ENCODE measurements at places on chromosomes 6 and 20. TPM values are rescaled to one million over a fixed set of nuclear protein-coding genes. Genes with fewer than 3 reads are reported as not detected.

- H3K36me3 ChIP-seq: peaks cover 27% of the 10 kb centered on the region
- no peaks in the 10 kb centered on the region for H3K27me3 ChIP-seq
- H3K27ac ChIP-seq: no peak overlapping the region
- H3K4me3 ChIP-seq: peak overlapping the region; percentile 49
Observed at GRCh38 chr6:35298625-35299140, 1.1 kb downstream of the DEF6 start.

- H3K4me3 ChIP-seq: no peak overlapping the region
- no peaks in the 10 kb centered on the region for H3K36me3 ChIP-seq
- no peaks in the 10 kb centered on the region for H3K27me3 ChIP-seq
- no peak for DNase-seq
- H3K27ac ChIP-seq: no peak overlapping the region
Observed at GRCh38 chr6:55014321-55015088, 159.8 kb upstream of the HCRTR2 start.

DNA sequence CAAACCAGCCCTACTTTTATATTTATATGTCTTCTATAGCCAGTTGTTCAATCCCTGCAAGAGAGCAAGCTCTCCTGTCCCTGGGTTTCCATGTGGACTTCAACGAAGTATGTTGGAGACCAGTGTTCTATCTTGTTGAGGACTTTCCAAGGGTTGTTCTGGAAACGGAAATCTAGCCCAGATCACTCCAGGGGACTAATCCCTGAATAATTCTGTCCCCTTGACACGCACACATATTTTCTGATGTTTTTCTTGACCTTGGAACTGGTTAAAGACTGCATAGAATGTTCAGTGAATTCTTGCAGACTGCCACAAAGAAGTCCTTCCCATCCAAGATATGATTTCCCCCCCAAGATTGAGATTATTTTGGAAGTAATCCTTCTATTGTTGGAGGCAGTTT, 9.5 kb upstream of the MYLK2 start:
- no peaks in the 10 kb centered on the region for H3K27me3 ChIP-seq
- no peak overlapping the region for H3K4me3 ChIP-seq
- no peak for DNase-seq
- H3K36me3 ChIP-seq: no peaks in the 10 kb centered on the region
- H3K27ac ChIP-seq: no peak overlapping the region
- H3K4me1 ChIP-seq: peaks cover 7% of the 10 kb centered on the region

PPP1R3G gene
- 5.8 TPM for total RNA-seq

GRCh38 chr20:52235129-52235528, 43.5 kb upstream of the ZFP64 start:
- no peaks in the 10 kb centered on the region for H3K4me1 ChIP-seq
- no peaks in the 10 kb centered on the region for H3K36me3 ChIP-seq
- no peaks in the 10 kb centered on the region for H3K27me3 ChIP-seq

DNA sequence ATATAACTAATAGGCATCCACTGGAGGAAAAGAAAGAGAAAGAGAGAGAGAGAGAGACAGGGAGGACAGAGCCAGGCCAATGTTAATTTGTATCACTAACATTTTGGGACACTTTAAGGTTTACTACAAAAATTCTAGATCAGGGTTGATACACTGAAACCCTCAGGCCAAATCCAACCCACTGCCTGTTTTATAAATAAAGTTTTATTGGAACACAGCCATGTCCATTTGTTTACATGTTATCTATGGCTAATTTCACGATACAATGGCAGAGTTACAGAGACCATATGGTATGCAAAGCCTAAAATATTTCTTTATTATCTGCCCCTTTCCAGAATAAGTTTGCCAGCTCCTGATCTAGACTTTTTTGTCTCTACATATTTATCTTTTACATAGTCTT, 263.9 kb downstream of the ZNF217 start:
- peaks cover 23% of the 10 kb centered on the region for H3K4me1 ChIP-seq
- H3K36me3 ChIP-seq: no peaks in the 10 kb centered on the region
- no peak overlapping the region for H3K4me3 ChIP-seq
- DNase-seq: no peak
- peak overlapping the region; percentile 4 for H3K27ac ChIP-seq

DNA sequence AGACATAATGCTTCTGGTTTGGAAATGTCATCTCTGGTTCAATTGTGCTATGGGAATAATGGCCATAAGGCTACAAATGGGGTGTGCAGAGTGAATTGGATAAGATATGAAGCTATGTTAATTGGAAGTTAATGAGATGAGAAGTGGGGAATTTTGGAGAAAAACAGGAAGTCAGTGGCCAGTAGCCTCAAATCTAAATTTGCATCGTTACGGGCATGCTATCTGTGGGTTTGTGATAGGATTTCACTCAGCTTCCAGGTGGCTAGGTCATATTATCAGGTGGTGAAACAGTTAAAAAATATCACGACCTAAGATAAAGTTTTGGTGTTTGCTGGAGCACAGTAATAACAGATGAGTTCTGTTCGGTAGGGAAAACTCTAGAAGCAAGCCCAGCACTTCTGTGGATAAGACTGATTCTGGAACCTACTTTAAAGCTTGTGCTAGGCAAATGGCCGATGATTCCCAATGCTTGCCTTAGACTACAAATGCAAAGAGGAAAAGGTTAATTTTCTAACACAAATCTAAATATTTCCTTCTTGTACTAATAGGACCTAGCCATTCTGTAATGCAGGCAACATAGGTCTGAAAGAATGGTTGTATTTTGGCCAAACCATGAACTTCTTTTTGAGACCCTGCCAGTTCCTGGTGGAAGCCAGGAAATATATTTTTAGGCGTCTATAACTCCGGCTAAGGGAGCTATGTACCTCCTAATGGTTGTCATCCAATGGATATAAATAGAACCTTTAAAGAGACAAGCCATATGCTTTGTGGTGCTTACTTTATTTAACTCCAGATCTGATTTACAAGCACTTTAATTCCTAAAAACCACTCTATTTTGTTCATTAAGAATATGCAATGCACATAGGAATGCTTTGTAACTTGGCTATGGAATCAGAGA, 111.0 kb downstream of the PLCB1 start:
- DNase-seq: no peak
- H3K4me1 ChIP-seq: peaks cover 37% of the 10 kb centered on the region
- no peaks in the 10 kb centered on the region for H3K36me3 ChIP-seq
- no peak overlapping the region for H3K4me3 ChIP-seq
- H3K27me3 ChIP-seq: no peaks in the 10 kb centered on the region

- DNase-seq: no peak
- H3K27ac ChIP-seq: no peak overlapping the region
- no peaks in the 10 kb centered on the region for H3K36me3 ChIP-seq
Observed at GRCh38 chr20:23212011-23212410, 125.9 kb upstream of the CD93 start.

OR10C1 gene
- not detected for total RNA-seq

EDN1 gene
- 4.6 TPM for total RNA-seq

Data from heart left ventricle (tissue), 16 donors.